ENCODE measurements at places on chromosomes 11 and 22.

DNA sequence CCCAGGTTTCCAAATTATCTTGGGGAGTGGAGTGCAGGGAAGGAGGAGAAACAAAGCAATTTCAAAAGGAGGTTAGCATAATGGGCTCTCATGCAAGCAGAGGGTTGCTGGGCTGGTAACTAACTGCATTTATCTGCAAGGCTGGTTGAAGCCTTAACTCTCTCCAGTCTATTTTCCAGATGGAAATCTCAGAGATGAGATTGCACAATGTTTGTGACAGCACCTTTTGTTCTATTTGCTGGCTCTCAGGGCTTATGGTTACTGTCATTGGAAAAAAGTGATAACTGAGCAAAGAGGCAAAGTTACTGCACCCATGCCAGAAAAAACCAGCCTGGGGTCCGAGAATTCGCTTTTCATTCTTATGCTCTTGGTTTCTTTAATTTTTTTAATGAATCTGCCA lies 33.2 kb downstream of the ABCC8 start:
- no peak for DNase-seq

DNA sequence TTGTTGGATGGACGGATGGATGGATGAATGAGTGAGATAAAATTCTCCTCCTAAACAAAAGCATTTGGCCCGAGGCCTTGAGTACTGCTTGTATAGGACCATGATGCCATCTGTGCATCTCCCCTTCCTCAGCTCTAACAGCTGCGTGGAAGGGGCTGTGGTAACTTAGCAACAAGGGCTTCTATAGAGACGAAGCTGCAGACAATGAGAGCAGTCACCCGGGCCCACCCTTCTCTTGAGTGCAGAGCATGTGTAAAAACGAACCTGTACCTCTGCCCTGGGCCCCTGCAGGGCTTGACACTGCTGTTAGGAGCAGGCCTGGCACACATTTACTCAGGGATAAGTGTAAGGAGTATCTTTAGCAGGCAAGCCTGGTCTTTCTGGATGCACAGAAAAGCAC lies 391.5 kb downstream of the CADM1 start:
- DNase-seq: peak; percentile 82

GRCh38 chr11:3958281-3958680 lies 102.8 kb downstream of the STIM1 start:
- DNase-seq: no peak

DNA sequence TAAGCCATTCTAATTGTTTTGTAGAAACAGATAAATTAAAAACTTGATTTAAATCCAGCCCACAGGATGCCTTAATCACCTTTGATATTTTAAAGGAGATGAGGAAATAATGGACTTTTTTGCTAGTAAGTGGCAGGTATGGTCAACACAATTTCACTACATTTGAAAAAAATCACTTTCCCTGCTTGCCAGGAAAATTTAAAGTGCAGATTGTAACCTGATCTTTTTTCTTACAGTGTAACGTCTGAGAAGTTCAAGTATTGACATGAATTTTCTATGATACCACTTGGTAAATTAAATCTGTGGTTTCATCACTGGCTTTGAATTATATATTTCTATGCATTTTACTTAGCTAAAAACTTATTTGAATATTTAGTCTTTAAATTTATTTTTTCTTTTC lies 65.3 kb downstream of the ARHGEF12 start:
- no peak for DNase-seq

- DNase-seq: no peak
Measured at GRCh38 chr11:10204021-10204420, 90.0 kb downstream of the SBF2 start.

DNA sequence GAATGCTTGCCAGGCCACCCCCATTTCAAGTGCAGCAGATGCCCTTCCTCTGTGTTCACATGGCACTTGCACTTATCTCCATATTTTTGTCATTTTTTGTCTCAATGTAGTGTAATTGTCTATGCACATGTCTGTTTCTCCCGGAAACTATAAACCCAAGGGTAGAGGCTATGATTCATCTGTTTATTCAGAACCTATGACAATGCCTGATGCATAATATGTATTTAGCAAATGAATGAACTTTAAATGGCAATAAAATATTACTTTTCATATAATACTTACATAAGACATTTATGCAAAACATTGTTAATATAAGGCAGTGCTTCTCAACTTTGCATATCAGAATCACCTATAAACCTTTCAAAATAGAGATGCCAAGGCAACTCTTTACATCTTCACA lies 6.7 kb downstream of the PAK1 start:
- DNase-seq: no peak

- DNase-seq: no peak
Measured at GRCh38 chr22:17477391-17477833, 85.9 kb upstream of the SLC25A18 start.

GRCh38 chr11:61777234-61778090 lies 14.9 kb downstream of the TMEM258 start:
- DNase-seq: no peak

- no peak for DNase-seq
Measured at GRCh38 chr11:76524919-76525318, 80.1 kb downstream of the EMSY start.

Measured in NCI-H345 (cell line).